MCF 10A (cell line): ENCODE measurements at places on chromosomes 3 and 15. TPM values are rescaled to one million over a fixed set of nuclear protein-coding genes. Genes with fewer than 3 reads are reported as not detected.

CELF6 gene
- 0.26 and 0.91 TPM in 2 replicates for total RNA-seq

ZMYND10 gene
- 0.68 and 1.0 TPM in 2 replicates for total RNA-seq

CSPG5 gene
- 0.44 and 0.71 TPM in 2 replicates for total RNA-seq

ROPN1 gene
- not detected in 2 replicates for total RNA-seq

SLC22A13 gene
- 1.7 and 1.9 TPM in 2 replicates for total RNA-seq

CNTN3 gene
- total RNA-seq: 2.6 and 3.5 TPM in 2 replicates

TUSC7 gene
- total RNA-seq: not detected in 2 replicates
